ENCODE measurements at places on chromosomes 12 and 14. TPM values are rescaled to one million over a fixed set of nuclear protein-coding genes. Genes with fewer than 3 reads are reported as not detected.

DNA sequence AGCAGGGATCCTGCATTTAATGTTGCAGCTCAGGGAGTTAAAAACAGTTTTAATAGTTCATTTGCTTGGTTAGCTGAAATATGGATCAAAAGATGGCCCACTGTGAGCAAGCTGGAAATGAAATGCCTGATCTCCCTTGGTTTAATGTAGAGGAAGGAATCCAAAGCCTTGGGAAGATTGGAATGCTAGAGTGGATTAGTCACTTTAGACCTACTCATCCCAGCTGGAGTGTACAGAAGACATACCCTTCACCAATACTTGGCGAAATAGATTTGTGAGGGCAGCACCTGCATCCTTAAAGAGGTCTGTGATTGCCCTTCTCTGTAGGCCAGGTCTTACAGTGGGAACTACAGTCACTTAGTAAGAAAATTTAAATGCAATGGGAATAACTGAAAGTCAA is 58.0 kb upstream of the KRAS start:
- H3K27me3 ChIP-seq, result no peaks in the 10 kb centered on the region
- H3K36me3 ChIP-seq, result no peaks in the 10 kb centered on the region
- H3K4me3 ChIP-seq, result no peak overlapping the region
- DNase-seq, result no peak

Gene PLEKHG7
- 0.54 TPM for polyA plus RNA-seq

GRCh38 chr12:114448618-114448933 is 42.6 kb upstream of the TBX5 start:
- peaks cover 84% of the 10 kb centered on the region for H3K27me3 ChIP-seq
- no peak overlapping the region for H3K4me3 ChIP-seq
- H3K4me1 ChIP-seq, result no peaks in the 10 kb centered on the region

Gene GLIPR1L1
- 0.27 TPM for polyA plus RNA-seq

DNA sequence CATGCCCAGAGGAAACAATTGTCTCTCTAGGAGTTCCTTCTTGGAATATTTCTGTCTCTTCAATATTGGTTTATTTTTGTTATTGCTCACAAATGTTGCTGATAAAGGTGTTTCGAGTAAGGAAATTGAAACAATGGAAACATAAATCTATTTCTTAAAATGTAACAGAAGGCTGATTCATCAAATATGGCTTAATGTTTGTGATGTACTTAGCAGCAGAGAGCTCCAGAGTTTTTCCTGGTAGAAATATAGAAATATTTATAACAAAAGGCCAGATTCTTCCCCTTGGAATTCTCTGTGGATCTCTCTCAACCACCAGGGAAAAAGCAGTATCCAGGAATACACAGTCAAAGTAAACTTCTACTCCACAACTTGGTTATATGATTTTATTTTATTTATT is 149.2 kb upstream of the LRIG3 start:
- H3K27ac ChIP-seq, result no peak overlapping the region
- no peak for DNase-seq
- no peak overlapping the region for H3K4me3 ChIP-seq
- H3K4me1 ChIP-seq, result no peaks in the 10 kb centered on the region

GRCh38 chr12:49365542-49365941 is 1.7 kb upstream of the SPATS2 start:
- DNase-seq, result no peak
- no peaks in the 10 kb centered on the region for H3K27me3 ChIP-seq
- no peak overlapping the region for H3K27ac ChIP-seq
- H3K4me1 ChIP-seq, result peaks cover 10% of the 10 kb centered on the region

Data from large intestine (tissue), 12 donors.